ENCODE measurements at places on chromosomes 12 and 14.

DNA sequence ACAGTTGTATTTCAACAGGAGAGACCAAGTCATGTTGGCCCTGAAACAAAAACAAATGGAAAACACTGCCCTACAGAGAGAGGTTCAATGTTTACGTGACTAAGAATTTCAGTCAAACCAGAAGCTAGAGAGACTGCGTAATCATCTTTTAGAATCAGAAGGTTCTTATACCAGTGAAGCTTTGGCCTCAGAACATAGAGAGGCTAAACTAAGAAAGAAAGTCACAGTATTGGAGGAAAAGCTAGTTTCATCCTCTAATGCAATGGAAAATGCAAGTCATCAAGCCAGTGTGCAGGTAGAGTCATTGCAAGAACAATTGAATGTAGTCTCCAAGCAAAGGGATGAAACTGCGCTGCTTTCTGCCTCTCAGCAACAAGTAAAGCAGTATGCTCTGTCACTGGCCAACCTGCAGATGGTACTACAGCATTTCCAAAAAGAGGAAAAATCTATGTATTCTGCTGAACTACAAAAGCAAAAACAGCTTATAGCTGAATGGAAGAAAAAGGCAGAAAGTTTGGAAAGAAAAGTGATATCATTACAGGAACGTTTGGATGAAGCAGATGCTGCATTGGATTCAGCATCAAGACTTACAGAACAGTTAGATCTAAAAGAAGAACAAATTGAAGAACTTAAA is 32.5 kb upstream of the NUAK1 start:
- no peak for DNase-seq

DNA sequence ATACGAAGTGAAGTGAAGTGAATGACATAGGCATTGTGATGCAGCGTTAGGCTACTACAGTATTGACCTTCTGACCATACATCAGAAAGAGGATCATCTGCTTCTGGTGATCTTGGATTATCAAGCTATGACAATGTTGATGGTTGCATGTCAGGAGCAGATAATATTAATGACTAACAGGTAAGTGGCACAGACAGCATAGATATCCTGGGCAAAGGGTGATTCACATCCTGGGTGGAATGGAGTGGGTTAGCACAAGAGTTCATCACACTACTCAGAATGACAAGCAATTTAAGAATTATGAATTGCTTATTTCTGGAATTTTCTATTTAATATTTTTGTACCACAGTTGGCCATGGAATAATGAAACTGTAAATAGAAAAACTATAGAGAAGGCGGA is 397.9 kb upstream of the ATP2B1 start:
- no peak for DNase-seq

GRCh38 chr12:46154221-46154985 is 114.4 kb downstream of the SLC38A1 start:
- DNase-seq: no peak

- DNase-seq: no peak
Observed at GRCh38 chr14:47389535-47389934, 285.9 kb downstream of the MDGA2 start.

GRCh38 chr14:39827901-39828655 is 395.8 kb upstream of the FBXO33 start:
- DNase-seq: peak; percentile 48

Data from GM10248 (cell line).